ENCODE measurements at places on chromosomes 5 and 9.

- DNase-seq = peak; percentile 71
These were observed 153.5 kb downstream of the CDC42SE2 start for GRCh38 chr5:131417240-131417869.

DNA sequence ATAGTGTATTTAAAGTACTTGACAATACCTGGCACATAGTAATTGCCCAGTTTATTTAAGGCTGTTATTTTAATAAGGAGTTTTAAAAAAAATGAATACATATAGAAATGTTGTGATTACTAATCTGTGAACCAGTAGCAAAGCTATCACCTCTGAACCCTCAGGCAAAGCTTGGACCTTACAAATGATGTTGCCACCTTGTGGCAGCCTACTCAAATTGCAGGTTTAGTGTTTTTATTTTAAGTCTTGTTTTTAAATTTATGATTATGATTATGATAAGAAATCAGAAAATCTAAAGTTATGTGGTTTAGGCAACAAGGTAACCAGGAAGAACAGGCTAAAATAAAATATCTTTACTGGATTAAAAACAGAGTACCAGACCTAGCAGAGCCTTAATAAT, 35.8 kb downstream of the PPARGC1B start:
- no peak for DNase-seq

- DNase-seq = peak; percentile 40
These were observed 37.1 kb upstream of the NR3C1 start for GRCh38 chr5:143440448-143441115.

GRCh38 chr9:130581766-130582165, 2.4 kb downstream of the FUBP3 start:
- DNase-seq = no peak

DNA sequence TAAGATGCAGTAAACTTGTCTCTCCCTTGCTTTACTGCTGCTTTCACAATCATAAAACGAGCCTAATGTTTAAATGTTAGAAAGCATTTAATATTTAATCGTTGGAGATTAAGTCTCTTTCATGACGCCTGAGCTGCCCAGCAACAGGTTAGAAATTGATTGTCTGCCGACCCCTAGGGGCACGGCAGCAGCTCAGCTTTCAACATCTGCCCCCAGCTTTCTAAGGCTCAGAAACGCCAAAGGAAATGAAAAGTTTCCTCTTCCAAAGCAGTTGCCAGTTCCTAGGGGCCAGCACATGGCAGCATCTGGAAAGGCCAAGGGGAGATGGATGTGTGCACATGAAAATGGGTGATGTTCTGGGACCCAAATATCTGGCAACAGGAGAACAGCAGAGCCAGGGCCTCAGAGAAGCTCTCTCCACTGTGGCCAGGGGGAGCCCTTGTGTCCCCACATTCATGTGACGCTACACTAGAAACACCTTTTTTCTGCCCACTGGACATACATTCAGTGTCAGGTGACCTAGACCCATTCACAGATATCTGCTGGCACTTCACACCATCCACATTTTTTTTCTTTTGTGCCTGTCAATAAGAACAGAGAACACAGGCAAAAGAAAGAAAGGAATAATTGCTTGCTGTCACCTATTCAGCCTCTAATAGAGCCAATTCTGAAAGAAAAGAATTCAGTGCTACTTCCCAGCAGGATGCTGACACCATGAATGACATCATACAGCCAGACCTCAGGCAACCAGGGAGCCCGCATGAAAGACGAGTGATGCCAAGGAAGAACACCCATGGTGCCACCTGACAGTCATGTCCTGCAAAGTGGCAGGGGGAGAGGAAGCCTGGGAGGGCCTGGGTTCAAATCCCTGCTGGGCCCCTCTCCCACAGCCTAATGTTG, 205.0 kb upstream of the TAS2R1 start:
- peak; percentile 12 for DNase-seq

GRCh38 chr5:108146222-108146621, 235.7 kb downstream of the FBXL17 start:
- DNase-seq = no peak

DNA sequence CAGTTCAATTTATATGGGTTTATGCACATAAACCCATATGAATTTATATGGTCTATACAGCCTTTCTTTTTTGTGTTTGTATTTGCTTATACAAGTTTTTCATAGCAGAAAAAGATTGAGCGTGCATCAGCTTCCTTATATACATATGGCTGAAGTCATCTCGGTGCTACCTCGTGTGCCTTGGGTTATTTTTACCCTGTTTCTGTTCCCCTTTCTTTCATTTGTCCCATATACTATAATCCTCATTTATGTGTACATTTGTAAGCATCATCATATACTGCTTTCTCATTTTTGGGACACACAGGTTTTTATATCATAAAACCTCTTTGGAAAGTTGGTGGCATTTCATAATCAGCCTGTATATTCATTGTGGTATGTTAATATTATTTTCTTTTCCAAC, 107.8 kb upstream of the ADAMTSL1 start:
- DNase-seq = no peak

DNA sequence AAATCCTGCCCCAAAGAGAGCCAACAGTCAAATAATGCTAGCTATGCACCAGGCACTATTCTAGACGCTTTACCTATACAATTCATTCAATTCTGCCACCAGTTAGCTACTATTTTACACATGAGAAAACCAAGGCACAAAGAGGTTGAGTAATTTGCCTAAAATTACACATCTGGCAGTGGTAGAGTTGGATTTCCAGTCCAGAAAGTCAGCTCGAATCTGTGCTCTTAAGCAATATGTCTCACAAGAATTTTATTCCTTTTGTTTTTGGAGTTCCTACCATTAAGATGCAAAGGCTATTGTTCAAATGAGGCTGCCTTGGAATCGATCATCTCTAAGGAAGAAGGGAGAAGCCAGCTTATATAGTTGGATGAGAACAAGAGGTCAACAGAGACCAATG, 256.9 kb upstream of the RASA1 start:
- peak; percentile 45 for DNase-seq

DNA sequence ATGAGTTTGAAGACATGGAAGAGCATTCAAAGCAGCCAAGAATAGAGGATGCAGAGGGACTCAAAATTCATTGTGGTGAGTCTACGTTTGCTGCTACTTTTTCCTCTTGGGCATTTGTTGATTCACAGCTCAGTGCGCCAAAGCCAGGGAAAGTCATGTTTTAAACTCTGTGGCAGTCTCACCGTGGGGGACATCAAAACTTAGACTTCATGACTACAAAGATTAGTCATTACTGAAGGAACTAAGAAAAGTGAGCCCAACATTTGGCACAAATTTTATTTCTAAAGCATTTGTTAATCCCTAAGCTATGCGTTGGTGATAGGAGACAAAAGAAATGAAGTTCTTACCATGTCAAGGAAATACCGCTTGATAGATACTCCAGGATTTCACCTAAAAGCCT, 73.7 kb upstream of the MTAP start:
- DNase-seq = peak; percentile 71

GRCh38 chr5:95810305-95811125, 12.0 kb downstream of the GLRX start:
- DNase-seq = no peak

DNA sequence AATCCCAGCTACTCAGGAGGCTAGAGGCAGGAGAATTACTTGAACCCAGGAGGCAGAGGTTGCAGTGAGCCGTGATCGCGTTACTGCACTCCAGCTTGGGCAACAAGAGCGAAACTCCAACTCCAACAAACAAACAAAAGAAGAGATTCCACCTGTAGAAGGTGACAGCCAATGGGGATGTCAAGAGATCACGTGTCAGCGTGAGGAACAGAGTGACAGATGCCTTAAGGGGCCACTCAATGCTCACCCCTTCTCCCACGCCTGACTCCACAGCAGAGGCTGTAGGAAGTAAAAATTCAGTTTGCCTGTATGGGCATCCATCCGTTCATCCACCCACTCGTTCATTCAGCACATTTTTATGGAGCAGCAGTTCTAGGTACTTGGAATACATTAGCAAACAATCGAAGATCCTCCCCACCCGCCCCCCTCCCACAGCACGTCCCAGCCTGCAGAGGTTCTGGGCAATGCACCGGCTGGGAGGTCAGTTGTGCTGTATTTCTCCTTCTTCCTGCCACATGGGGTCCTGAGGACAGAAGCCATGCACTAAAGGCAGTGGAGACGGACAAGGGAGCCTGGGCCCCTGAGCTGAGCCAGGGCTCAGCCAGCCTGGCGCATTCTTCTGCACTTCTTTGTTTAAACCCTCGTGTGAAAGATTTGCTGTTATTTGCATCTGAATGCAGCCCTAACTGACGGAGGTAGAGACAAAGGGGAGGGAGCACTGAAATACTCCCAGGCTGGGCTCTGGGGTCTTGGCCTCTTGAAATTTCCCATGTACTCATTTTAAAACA, 11.3 kb upstream of the RNF130 start:
- DNase-seq = no peak

DNA sequence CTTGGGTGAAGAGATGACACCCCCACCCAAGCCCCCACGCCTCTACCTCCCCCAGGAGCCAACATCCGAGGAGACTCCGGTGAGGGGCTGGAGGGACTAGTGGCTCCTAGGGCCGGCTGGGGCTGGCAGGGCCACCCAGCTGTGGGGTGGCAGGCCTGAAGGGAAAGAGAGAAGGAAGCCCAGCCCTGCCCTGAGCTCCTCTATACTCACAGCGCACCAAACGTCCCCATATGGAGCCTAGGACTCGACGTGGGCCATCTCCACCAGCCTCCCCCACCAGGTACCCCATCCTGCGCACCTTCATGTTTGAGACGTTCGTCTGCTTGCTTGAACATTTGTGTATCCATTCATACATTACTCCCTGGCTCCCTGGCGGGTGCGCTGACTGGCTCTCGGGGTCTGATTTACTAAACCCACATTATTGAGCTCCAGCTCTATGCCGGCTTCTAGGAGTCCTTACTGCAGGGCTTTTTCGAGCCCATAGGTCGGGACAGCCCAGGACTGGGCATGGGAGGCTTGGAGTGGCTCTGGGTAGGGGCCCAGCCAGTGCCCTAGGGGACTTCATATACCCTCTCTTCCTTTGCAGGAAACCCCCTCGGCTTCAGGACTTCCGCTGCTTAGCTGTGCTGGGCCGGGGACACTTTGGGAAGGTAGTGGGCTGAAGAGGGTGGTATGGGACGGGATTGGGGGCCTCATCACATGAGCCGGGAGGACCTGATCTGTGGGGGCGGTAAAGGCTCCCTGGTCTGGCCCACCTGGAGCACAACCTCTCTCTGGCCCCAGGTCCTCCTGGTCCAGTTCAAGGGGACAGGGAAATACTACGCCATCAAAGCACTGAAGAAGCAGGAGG, 9.1 kb downstream of the ZDHHC12 start:
- no peak for DNase-seq

- no peak for DNase-seq
These were observed 2.4 kb downstream of the SLC36A1 start for GRCh38 chr5:151449839-151450238.

- DNase-seq = no peak
These were observed 776.6 kb upstream of the CDH9 start for GRCh38 chr5:27814983-27815382.

- no peak for DNase-seq
These were observed 135.7 kb downstream of the LRRC70 start for GRCh38 chr5:62714296-62714695.

DNA sequence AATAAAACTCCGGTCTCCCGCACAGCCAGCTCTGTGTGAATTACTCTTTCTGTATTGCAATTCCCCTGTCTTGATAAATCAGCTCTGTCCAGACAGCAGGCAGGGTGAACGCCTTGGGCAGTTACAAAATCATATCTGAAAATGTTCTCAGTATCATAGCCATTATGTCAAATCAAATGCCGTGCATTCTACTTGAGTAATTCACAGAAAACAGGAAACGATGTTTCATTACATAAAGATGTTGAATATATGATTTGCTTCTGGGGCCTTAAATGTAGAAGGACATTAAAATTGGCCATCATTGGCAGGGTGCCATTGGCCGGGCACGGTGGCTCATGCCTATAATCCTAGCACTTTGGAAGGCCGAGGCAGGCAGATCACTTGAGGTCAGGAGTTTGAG, 8.5 kb downstream of the POLR3G start:
- no peak for DNase-seq

GRCh38 chr9:3795556-3795955, 269.8 kb upstream of the RFX3 start:
- no peak for DNase-seq

DNA sequence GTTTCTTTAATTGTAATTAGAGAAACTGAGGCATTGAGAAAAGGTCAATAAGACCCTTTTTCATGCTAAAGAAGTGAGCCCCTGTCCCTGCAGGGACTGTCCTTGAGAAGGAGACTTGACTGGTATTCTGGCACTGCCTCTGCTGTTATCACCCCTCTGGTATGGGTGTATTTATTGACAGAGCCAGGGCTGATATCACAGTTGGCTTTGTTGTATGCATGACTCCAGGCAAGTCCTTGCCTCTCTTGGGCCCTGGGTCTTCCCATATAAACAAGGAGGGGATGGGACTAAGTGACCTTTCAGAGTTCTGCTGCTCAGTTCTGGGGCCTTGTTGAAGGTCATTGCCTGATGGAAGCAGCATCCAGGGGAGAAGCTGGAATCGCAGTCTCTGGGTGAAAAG, 71.8 kb upstream of the PPARGC1B start:
- no peak for DNase-seq

GRCh38 chr5:102700120-102700831, 54.8 kb upstream of the PAM start:
- peak; percentile 79 for DNase-seq

DNA sequence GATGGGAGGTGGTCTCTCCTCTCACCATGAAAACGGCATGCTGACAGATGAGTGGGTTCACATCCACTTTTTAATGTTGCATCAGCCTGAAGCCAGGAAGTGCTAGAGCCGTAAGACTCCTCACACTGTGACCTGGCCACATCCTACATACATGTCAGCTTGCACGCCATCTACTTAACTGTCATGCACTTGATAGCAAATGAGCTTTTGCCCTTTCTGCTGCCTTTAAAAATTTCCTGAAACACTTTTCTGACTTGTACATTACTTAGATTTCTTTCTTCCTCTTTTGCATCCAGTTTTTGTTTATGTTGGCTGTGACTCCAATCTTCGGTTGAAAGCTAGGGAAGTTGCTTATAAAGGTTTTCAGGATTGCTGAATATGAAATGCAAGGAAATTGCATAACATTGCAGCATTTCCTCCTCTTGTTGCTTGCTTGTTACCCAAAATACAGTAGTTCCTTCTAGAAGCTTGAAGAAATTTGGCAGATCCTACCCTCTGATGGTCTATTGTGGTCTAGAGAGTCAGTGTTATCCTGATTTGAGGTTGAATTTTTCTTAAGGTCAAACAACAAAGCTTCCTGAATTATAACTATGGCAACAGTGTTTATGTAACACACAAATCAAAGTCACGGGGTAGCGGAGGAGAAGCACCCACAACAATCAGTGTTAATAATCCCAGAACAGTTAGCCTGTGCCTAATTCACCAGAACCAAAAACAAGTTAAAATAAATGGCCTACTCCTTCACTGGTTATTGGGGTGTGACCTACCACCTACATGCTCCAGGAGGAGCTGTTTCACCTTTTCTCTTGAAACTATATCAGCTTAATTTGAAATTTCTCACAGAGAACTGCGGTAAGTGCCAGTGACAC, 232.5 kb downstream of the ARHGAP26 start:
- DNase-seq = peak; percentile 96

DNA sequence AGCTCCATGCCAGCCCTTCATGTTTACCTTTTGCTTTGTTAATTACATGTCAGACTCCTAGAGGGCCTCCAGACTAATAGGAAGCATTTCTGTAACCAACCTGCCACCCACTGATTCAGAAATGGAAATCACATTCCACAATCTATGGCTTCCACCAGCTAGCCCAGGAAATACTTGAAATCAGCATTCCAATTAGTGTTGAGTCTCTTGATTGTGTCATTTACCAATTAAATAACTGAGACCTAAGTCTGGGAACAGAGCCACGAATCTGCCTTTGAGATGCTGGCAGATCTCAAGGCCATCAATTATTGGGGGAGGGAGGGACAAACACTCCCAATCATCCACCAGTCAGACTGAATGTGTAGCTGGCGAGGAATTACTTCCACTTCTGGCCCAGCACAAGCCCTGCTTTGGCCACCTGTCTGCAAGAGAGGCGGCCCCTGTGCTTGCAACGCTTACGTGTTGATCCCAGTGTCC, 27.4 kb upstream of the SAP30L start:
- peak; percentile 53 for DNase-seq
